ENCODE measurements at places on chromosomes 3 and 15.

- no peak for DNase-seq
Observed at GRCh38 chr3:99681512-99681911, 43.1 kb downstream of the COL8A1 start.

GRCh38 chr3:192177383-192177782 lies 550.0 kb downstream of the FGF12 start:
- DNase-seq, result no peak

DNA sequence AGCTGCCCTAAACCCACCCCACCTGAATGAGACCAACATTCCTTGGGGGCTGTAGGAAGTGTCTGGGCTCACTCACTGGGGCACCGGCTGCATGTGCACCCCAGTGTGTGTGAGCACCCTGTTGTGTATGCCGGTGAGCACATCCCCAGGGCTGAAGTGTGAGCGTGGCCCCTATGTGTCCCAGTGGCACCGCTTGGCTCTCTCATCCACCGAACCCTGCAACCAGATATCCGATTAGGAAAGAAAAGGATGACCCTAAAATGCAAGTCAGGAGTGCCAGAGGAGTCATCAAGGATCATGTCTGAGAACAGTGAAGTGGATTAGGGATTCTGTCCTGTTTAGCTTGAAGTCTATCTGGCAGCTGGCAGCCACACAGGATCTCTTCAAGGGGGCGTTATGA lies 84.0 kb upstream of the ALDH1L1 start:
- DNase-seq, result no peak

DNA sequence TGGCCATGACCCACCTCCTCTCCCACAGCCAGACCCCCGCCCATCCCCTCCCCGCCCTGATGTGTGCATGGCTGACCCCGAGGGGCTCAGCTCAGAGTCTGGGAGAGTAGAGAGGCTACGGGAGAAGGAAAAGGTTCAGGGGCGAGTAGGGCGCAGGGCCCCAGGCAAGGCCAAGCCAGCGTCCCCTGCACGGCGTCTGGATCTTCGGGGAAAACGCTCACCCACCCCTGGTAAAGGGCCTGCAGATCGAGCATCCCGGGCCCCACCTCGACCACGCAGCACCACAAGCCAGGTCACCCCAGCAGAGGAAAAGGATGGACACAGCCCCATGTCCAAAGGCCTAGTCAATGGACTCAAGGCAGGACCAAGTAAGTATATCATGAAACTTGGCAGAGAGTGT lies 11.7 kb downstream of the MAP1A start:
- DNase-seq, result no peak

DNA sequence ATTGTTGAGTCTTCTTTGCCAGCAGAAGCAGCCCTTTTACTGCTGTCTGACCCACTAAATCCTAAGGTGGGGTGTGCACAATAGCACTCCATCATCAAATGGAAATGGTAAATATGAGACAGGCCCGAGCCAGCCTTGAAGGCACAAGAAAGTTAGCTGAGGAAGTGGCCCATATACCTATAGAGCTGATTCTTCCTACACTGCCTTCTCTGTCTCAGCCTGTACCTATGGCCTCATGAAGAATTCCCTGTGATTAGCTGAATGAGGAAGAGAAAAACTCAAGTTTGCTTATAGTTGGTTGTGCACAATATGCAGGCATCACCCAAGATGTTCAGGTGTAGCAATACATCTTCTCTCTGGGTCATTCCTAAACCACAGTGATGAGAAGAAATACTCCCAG lies 31.7 kb upstream of the XCR1 start:
- no peak for DNase-seq

DNA sequence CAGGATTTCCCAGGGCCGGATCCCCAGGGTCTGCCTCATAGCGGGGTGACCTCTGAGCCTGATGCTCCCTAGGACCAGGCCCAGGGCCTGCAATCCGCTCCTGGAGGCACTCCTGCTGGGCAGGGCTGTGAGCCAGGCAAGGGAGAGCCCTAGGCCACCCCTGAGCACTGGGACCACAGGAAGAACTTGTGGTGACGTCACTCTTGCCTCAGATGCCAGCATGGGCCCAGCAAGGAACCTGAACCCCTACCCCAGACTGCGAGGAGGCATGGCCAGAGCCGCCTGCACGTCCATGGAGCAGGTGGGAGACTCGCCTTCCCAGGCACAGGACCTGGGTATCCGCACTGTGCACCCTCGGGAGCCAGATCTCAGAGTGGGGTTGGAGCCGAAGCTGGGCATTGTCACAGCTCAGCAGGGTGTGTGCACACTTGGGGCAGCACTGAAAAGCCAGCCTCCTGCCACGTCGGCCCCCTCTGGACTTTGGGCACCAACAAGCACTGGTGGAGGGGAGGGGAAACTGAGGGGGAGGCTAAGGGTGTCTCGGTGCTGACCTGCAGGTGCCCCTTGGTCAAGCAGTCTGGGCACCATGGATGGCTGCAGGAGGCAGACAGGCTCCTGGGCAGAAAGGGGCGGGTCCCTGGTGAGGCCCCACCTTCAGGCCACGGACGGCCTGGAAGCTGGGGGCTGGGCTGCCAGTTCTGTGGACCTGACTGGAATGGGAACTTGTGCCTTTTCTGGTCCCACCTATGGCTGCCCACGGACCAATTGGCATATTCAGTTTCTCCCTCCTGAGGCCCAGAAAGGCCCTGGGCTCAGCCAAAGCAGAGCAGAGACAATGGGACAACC lies 49.3 kb downstream of the SLC6A20 start:
- no peak for DNase-seq

DNA sequence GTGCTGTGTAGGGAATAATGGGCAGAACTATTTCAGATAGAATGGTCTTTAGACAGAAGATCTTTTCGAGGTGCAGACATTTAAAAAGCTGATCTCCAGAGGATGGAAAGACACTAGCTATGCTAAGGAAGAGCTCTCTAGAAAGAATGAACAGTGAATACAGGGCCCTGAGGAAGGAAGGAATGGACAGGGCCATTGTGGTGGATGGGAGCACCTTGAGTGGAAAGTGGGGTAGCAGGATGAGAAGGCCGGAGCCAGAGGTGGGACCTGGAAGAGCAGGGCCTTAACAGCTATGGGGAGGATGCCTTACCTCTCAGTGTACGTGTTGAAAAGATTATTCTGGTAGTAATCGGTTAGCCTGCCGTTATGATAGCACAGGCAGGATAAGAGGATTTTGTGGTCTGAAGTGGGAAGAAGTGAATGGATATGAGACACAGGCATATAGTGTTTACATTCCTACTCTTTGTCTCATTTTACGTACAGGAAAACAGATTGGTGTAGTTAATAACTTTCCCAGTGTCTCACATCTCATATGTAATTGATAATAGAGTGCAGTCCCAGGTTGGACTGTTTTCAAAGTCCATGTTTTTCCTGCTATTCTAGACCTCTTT lies 172.4 kb downstream of the KLHL25 start:
- no peak for DNase-seq

DNA sequence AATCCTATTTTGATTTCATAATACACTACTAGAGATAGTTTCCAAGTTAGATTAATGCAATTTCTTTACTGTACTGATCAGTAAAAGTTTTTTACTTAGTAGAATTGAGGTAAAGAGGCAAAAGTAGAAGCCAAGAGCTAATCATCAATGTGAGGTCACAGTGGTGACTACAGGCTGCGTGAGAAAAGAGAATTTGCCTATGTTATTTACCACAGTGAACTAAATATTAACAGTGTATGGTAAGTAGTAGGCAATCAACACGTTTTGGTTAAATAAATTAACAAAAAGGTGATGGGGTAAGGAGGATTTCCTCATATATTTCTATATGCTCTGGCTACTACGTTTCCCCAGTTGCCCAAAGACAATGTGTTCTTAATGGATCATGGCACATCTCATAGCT lies 202.2 kb upstream of the CMC1 start:
- no peak for DNase-seq

GRCh38 chr3:129593595-129594339 lies 12.7 kb downstream of the PLXND1 start:
- DNase-seq, result no peak

GRCh38 chr15:41894791-41895463 lies 1.1 kb upstream of the SPTBN5 start:
- DNase-seq, result no peak

- no peak for DNase-seq
Observed at GRCh38 chr15:69609776-69610175, 157.2 kb downstream of the RPLP1 start.

DNA sequence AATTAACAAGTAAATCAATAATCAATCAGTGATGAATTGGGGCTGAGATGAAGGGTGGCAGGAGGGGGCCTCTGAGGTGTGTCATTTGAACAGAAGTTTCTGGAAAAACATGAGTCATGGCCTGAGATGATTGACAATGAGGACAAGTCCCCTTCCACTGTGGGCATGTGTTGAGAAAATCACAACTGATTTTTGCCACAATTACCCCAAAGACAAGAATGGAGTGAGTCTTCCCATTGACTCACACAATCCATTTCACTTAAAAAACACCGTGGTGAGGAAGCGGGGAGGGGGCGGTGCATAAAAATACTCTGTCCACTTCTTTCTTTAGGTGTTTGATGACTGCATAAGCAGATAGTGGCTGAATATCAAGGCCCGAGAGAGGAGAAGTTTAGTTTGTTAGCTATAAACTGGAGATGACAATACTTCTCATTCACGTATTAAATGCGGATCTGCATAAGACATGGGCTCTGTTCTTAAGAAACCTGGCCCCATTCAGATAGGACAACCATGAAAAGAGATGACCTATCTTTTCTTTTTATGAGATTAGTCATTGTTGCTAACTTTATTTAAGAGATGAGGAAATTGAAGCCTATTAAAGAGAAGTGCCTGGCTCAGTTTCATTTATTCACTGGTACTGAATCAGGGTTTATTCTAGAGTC lies 34.7 kb downstream of the SHC4 start:
- DNase-seq, result no peak

DNA sequence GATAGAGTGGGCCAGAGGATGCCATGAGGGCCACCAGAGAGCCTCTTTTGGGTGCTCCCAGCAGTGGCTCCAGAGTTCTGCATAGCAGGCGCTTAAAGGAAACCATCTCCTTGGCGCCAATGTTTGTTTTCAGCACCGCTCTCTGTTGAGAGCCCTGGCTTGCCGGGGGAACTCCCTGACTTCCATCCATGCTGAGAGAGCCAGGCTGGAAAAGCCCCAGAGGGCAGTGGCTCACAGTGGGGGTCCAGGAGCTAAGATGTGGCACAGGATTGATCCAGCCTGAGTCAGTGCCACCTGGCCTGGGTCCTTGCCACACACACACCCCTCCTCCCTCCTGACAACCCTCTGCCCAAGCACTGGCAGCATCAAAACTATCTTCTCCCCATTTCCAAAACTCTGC lies 50.4 kb upstream of the HACD2 start:
- no peak for DNase-seq
